ENCODE measurements at places on chromosomes 11 and 22.

DNA sequence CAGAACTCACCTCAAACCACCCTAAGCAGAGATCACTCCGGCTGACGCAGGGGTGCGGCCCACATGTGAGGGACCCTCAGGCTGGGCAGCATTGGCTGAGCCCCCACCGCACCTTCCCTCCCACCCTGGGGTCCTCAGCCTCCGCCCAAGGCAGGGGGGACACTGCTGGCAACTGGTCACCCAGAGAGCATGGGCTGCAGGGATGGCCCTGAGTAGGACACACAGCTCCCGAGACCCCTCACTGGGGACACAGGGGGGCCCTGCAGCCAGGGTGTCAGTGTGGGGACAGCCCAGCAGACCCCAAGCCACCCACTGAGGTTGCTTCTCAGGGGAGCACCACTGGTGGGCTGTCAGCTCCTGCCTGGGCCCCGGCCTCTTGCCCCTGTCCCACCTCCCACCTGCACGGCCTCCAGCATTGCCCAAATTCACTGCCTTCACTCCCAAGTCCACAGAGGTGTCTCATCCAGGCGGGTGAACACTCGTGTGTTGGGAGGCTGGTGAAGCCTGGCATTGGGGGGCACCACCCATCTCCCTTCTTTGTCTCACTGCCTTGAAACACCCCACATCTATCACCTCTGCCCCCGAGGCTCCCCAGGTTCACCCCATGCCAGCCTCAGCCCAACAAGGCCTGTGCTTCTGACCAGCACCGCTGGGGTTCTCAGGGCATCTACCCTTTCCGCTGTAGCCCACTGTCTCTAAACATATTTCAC is 4.7 kb downstream of the C11orf21 start:
- no peak for DNase-seq

GRCh38 chr11:27388001-27388400 is 25.0 kb upstream of the CCDC34 start:
- no peak for DNase-seq

DNA sequence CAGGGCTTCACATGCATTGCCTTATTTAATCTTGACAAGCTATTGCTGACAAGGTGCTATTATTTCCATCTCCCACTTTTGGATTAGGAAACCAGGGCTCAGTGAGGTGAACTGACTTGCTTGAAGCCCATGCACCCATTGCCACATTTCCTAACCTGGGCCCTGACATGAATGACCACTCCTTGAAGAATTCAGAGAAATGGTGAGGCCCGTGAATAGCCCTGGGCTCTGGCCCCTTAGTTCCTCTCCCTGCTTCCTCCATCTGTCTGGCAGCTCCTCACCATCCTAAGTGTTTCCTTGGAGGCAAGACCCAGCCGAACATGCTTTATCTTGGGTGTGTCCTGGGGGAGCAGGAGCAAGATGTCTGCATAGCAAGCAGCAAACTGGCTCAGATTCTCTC is 56.1 kb upstream of the NECTIN1 start:
- DNase-seq, result no peak

GRCh38 chr22:23688571-23688970 is 2.2 kb upstream of the RGL4 start:
- DNase-seq, result no peak

DNA sequence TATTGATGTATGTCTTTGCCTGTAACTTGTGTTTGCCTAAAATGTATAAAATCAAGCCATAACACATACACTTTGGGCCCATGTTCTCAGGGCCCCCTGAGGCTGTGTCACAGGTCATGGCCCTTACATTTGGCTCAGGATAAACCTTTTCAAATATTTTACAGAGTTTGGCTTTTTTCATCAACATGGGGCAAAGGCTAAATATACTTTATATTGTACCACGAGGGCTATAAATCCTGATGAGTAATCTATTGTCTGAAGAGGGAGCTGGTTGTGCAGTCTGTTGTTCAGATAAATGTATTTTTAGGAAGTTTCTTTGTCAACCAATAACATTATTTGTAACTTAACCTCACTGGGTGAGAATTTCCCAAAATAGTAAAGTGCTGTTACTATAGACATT is 404.6 kb upstream of the DDI1 start:
- DNase-seq, result no peak

- no peak for DNase-seq
Observed at GRCh38 chr11:65538232-65538914, 13.5 kb downstream of the SCYL1 start.

GRCh38 chr22:40529821-40530220 is 106.7 kb downstream of the MRTFA start:
- DNase-seq, result peak; percentile 2

GRCh38 chr11:62560566-62561103 is 13.1 kb downstream of the EEF1G start:
- peak; percentile 88 for DNase-seq

DNA sequence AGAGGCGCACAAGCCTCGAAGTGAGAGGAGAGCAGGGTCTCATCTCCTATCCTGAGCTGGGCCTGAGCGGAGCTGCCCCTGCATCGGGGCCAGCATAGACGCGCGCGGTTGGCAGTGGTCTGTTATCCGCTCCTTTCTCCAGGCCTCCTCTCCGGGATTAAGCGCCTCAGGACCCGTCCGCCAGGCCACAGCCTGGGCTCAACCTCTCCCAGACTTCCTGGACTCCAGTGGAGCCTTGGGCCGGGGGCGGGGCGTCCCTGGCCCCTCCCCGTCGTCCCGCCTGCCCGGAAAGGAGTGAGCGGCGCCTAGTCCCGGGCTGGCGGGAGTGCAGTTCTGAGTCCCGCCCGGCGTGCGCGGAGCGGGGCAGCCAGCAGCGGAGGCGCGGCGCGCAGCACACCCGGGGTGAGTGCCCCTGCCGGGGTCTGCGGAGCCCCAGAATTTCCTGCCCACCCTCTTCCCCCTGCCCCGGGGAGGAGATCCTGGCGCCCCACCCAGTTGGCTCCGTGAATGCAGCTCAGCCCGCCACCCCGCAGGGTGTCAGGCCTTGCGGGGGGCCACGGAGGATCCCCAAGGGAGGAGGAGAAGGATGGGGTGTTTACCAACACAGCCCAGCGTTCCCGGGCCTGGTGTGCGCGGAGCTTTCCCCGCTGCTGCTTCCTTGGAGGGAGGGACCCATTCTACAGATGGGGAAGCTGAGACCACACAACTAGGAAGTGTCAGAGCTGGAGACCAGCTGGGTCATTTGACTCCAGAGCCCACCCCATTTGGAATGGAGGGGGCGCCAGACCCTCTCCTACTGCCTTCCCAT is at the start of gene TCIRG1:
Gene TCIRG1 (plus strand): TSS at position 308 of the 808 bp plus-strand sequence. CDS start 2,247 bp downstream, outside the sequence.
- DNase-seq, result peak; percentile 91
